ENCODE measurements at places on chromosomes 3 and 15. TPM values are rescaled to one million over a fixed set of nuclear protein-coding genes. Genes with fewer than 3 reads are reported as not detected.

Gene TMCO5A
- total RNA-seq = not detected

DNA sequence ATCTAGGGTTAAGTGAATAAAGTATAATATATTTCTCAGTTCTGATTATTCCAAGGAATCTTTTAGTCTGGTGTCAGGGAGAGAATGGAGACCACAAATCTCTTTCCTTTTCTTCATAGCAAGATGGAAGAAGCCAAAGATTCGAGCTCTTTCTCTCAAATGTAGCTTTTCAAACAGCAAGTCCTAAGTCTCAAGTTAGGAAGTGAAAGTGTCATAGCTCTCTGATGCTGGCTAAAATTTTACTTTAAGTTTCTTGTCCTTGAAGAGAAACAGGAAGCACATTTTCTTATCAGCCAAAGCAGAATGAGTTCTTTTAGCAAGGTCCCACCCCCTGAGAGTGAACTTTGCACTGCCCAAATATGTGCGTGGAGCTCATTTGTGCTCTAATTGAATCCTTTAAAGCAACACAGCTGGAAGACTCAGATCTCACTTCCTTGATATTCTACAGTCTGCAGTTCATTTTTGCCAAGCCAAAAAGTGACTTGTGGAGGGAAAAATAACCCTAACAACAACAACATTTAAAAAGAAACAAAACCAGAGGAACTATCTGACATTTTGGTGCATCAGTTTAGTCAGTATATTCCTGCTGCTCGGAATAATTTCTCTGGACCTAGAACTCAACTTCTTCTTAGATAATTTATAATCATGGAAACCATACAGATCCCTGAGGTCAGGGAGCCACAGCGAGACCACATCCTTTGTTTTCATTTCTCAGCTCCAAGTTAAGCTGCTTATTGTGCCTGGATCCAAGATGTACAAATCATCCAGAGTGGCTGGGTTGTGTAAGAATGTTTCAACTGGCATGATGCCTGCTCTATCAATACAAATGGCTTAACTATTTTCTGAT, 238.7 kb upstream of the P2RY1 start:
- peaks cover 3% of the 10 kb centered on the region for H3K27me3 ChIP-seq
- H3K4me3 ChIP-seq = no peak overlapping the region
- H3K4me1 ChIP-seq = peaks cover 5% of the 10 kb centered on the region
- DNase-seq = no peak
- H3K36me3 ChIP-seq = no peaks in the 10 kb centered on the region

DNA sequence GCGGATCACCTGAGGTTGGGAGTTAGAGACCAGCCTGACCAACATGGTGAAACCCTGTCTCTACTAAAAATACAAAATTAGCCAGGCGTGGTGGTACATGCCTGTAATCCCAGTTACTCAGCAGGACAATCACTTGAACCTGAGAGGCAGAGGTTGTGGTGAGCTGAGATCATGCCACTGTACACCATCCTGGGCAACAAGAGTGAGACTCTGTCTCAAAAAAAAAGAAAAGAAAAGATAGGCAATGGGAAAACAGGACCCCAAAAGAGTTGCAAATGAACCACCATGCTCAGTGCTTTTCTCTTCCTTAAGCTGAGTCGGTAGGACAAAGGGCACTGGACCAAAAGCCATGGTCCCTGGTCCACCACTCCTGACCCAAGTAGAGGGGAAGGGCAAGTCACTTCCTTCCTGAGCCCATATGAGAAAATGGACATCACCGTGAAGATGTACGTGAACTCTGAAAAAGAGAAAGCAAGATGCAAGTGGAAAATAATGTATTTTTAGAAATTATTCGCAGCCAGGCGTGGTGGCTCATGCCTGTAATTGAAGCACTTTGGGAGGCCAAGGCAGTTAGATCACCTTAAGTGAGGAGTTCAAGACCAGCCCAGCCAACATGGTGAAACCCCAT, 2.6 kb downstream of the ITGB5 start:
- peaks cover 8% of the 10 kb centered on the region for H3K4me1 ChIP-seq
- H3K27me3 ChIP-seq = peaks cover 60% of the 10 kb centered on the region
- H3K27ac ChIP-seq = no peak overlapping the region
- DNase-seq = no peak
- no peak overlapping the region for H3K4me3 ChIP-seq

DNA sequence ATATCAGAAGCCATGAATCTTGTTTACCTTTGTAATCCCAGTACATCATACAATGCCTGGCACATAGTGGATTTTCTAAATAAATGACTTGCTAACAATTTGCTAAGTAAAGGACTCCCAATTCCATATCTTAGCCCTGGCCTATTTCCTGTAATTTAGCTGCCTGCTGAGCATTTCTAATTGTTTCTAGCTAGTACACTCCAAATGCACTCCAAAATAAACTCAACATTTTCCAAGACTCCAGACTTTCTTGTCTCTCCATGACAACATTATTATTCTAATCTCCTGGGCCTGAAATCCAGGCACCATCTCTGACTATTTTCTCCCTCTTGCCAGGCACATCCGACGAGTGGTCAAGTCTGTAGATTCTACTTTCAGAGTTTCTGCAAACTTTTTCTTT, 773.5 kb downstream of the SQOR start:
- H3K4me3 ChIP-seq = no peak overlapping the region
- H3K27ac ChIP-seq = no peak overlapping the region
- H3K36me3 ChIP-seq = no peaks in the 10 kb centered on the region
- no peaks in the 10 kb centered on the region for H3K4me1 ChIP-seq
- no peak for DNase-seq

- DNase-seq = no peak
- no peaks in the 10 kb centered on the region for H3K27me3 ChIP-seq
- H3K4me3 ChIP-seq = no peak overlapping the region
- H3K36me3 ChIP-seq = peaks cover 5% of the 10 kb centered on the region
- H3K4me1 ChIP-seq = peaks cover 16% of the 10 kb centered on the region
Observed at GRCh38 chr15:43505738-43506137, 11.7 kb upstream of the MAP1A start.

- peaks cover 18% of the 10 kb centered on the region for H3K4me1 ChIP-seq
- peak; percentile 56 for DNase-seq
- no peaks in the 10 kb centered on the region for H3K36me3 ChIP-seq
- H3K4me3 ChIP-seq = no peak overlapping the region
- H3K27me3 ChIP-seq = no peaks in the 10 kb centered on the region
- no peak overlapping the region for H3K27ac ChIP-seq
Observed at GRCh38 chr3:42535981-42536784, 33.7 kb downstream of the VIPR1 start.

Gene GNAT1
- not detected for total RNA-seq

Gene LRRN1
- total RNA-seq = 0.35 TPM

GRCh38 chr3:127815641-127816605, 6.4 kb downstream of the MGLL start:
- no peak overlapping the region for H3K27ac ChIP-seq
- DNase-seq = no peak
- peaks cover 31% of the 10 kb centered on the region for H3K27me3 ChIP-seq
- no peak overlapping the region for H3K4me3 ChIP-seq

DNA sequence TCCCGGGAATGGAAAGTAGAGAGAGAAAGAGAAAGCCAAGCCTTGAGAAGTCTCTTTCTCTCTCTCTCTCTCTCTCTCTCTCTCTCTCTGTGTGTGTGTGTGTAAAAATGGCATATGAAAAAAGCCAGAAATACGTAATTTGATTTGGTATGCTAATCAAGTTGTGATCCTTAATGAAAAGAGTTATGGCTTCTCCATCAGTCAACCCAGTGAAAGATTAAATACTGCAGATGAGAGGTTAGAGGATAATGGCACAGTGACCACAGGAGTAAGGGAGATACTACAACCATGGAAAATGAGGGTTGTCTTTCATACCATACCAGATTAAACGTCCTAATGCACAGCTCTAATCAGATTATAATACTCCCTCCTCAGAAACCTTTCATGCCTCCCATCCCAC, 193.5 kb upstream of the SOX2 start:
- no peaks in the 10 kb centered on the region for H3K27me3 ChIP-seq
- H3K27ac ChIP-seq = no peak overlapping the region
- no peak for DNase-seq
- no peak overlapping the region for H3K4me3 ChIP-seq
- H3K36me3 ChIP-seq = no peaks in the 10 kb centered on the region

Gene SCG3
- total RNA-seq = not detected

Gene IFRD2
- total RNA-seq = 45.0 TPM
